ENCODE measurements at places on chromosomes 4 and X. TPM values are rescaled to one million over a fixed set of nuclear protein-coding genes. Genes with fewer than 3 reads are reported as not detected.

DNA sequence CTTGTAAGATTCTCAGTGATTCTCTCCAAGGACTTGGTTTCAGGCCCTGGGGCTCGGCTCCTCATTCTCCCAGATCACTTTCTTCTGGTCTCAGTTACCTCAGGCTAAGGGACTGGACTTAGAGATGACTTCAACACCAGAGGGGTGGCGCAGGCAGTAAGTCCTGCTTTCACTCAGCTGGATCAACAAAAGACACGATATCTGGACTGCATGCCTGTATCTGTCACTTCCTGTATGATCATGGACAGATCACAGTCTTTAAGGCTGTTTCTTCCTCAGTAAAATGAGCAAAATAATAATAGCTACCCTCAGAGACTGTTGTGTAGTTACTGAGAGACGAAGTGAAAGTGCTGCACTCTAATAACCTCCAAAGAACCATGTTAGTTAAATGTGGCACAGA is 19.5 kb upstream of the CXCR3 start:
- DNase-seq: no peak

- no peak for DNase-seq
Observed at GRCh38 chr4:85416094-85416493, 58.9 kb upstream of the ARHGAP24 start.

- DNase-seq: no peak
Observed at GRCh38 chr4:8675906-8676305, 83.3 kb downstream of the CPZ start.

DNA sequence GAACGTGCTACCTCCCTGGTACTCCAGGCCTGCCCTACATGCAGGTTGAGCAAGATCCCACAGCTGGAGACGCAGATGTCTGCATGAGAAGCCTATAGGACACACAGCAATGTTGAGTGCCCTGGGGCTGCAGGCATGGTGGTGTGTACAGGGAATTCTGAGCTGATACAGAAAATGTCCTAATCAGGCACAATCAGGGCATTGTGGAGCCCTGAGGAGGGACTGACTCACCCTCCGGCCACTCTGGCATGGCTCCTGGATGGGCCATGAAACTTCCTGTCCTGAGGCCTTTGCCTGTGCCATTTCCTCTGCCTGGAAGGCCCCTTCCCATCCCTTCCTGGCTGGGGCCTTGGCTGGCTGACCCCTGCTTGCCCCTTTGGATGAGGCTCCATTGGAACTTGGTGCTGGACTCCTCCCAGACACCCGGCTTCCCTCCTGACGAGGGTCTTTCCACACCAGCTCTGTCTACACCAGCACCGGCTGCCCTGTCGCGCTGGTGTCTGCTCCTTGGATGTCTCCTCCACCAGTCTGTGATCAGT is 16.7 kb upstream of the AFAP1 start:
- peak; percentile 66 for DNase-seq

DNA sequence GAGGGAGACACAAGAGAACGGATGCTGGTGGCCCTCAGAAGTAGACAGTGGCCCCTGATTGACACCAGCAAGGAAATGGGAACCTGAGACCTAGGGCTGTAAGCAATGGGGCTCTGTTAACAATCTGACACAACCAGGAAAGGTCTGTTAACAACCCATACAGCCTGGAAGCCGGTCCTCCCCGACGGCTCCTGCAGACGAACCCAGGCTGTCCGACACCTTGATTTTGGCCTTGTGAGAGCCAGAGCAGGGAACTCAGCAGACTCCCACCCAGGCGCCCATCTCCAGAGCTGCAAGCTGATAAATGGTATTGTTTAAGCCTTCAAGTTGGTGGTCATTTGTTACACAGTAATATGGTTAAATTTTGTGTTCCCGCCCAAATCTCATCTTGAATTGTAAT is 10.2 kb upstream of the CYTL1 start:
- no peak for DNase-seq

DNA sequence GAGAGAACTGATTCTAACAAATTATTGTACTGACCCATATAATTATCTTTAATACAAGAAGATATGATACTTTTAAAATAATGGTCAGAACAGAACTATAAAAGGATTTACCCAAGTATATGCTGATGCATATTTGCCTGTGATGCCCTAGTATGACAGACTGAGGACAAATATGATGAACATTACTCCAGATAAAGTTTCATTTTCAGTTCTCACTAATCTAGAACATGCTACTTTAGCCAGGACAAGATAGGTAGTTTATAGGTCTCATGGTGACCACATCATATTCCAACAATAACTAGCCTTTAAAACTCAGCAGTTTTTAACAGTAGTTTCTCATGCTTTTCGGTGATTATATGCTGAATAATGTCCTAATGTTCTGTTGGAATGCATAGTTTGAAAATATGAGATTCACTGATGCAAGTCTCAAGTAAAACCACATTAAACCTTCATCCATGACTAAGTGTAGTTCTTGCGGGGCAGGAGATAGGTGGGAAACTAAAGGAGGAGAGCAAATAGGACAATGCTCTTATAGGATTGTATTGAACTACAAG is 295.2 kb upstream of the AGA start:
- DNase-seq: no peak

DNA sequence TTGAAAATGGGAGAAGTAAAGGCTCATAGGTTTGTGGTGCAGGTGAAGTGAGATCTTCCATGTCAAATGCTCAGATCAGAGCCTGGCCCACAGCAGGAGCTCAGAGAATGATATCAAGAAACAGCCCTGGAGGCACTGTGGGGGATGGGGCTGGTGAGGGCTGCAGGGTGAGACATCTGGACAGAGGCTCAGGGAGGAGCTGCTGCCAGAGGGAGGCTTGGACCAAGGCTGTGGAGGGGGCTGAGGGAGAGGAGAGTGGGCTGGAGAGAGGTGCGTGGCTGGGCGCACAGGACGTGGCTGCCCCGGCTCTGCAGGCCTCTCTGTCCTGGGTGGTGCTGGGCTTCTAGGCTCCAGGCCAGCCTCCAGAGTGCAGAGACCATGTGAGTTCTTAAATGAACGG is 5.6 kb downstream of the SORCS2 start:
- DNase-seq: no peak

- no peak for DNase-seq
Observed at GRCh38 chrX:110671068-110671803, 124.4 kb downstream of the CHRDL1 start.

- DNase-seq: no peak
Observed at GRCh38 chr4:124290678-124291077, 421.9 kb downstream of the ANKRD50 start.

DNA sequence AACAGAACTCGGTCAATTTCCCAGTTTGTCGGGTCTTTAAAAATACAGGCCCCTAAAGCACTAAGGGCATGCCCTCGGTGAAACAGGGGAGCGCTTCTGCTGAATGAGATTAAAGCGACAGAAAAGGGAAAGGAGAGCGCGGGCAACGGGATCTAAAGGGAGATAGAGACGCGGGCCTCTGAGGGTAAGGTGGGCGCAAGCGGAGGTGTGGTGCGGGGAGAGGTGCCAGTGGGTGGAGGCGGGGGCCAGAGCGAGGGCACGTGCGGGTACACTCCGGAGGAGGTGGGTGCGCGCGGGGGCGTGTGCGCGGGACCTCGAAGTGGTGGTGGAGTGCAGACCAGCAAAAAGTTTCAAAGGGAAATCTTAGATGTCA is 787 bp upstream of the TET2 start:
- DNase-seq: no peak

DNA sequence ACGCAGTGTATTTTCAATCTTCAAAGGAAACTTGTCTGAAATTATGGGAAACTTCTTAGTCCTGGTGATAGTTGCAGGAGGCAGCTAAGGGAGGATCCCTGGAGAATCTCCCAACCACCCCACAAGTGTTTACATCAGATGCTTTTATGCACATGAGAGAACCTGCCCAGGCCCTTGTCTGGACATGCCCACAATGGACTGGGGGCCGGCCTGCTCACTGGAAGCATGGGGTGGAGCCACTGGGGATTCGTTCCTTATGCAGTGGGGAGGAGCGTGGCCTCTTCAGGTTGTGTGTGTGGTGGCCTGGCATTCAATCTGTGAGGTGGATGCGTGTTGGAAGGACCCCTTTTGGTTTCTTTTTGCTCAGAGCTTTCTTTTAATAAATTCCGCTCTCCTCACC is 398.7 kb upstream of the PPP1R2C start:
- DNase-seq: no peak

DNA sequence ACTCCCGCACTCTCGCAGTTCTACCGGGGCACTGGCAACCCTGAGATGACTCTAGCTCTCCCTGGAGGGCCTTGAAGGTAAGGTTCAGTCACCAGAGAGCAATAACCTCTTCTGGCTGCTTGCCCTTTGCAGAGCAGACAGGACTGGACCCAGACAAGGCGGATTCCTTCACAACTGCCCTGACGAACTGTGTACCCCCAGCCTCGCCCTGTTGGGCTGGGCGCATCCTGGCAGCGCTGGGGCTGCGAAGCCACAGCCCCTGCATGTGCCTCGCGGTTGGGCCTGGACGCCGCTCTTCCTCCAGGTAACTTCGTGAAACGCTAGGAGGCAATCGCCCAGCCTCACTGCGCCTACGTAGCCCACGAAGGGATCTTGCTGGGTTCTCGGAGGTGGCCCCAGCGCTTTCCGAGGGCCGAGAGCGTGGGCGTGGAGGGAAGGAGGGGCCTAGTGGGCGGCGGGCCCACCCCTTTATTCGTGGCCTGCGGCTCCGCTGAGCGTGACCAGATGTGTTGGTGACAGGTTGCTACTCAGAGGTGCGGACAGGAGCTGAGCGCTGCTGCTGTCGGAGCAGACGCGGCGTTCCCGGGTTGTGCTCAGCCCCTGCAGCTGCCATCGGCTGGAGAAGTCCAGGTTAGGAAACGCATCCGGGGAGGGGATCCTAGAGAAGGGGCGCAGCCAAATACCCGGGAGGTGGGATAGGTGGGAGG is 1.9 kb upstream of the MAMLD1 start:
- DNase-seq: peak; percentile 53

GRCh38 chr4:17094876-17095210 is 196.4 kb upstream of the LDB2 start:
- DNase-seq: no peak

DNA sequence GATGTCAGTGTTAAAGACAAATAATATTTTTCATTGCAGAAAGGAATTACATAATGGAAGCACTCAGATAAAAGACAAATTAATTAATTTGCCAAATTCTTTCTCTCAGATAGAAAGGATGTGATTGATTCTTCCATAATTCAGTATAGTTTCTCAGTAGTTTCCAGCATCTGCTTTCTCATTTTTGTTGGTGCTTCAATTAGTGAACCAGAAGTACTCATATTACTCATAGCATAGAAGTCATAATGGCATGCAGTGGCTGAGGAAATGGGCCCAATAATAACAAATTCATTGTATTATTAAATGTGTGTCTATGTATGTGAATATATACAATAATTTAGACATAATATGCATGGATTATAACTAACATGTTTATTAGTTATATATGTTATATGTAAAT is 393.3 kb upstream of the TRAM1L1 start:
- no peak for DNase-seq

DNA sequence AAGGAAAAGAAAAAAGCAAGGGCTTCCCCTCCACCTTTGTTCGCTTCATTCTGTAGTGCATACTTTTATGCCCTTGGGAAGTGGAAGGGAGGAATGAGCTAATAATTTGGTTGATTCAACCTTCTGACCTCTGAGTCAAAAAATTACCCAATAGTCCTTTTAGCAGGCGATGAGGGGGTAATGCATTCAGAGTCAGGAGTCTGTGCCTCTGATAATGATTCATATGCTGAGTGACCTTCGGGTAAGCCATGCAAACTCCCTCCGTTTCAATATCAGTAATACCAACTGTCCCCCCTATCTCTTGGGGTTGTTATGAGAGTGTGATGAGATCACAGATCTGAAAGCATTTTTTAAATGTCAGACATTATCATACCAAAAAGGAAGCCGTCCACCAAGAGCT is 41.6 kb upstream of the ACSL4 start:
- no peak for DNase-seq

Gene SPIN4
- 0.14 TPM for polyA plus RNA-seq

Gene MAGEA8
- polyA plus RNA-seq: not detected

Gene ABCB7
- 16.2 TPM for polyA plus RNA-seq

Gene KIT
- polyA plus RNA-seq: 0.46 TPM

Gene CT45A3
- polyA plus RNA-seq: not detected

Gene C4orf51
- polyA plus RNA-seq: not detected

Gene TNIP3
- not detected for polyA plus RNA-seq

Gene TLR2
- 0.44 TPM for polyA plus RNA-seq

Gene USP27X
- 4.3 TPM for polyA plus RNA-seq

Gene MAGEC2
- not detected for polyA plus RNA-seq

Gene BLOC1S4
- 13.8 TPM for polyA plus RNA-seq
